Activated naive CD4-positive, alpha-beta T cell (primary cell): ENCODE measurements at places on chromosomes 2 and 18.
A peak's percentile ranks its signal among the peaks of the same experiment; 100 is the strongest.

DNA sequence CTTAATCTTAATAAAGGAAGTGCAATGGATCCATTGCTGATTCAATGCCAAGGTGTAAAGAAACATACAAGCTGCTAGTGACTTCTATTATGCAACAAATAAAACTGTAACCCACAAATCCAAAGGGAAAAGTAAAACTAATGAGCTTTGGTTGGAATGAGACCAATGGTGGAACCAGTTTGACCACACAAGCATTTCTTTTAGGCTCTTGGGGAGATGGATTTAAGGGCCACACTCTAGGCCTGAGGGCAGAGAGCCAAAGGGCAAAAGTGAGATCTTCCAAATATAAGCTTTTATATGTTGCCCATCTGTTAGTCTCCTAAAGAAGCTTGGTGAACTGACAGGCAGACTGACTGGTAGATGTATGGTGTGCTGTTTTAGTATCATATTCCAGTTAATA lies 41.5 kb upstream of the MMADHC start:
- DNase-seq, result no peak

DNA sequence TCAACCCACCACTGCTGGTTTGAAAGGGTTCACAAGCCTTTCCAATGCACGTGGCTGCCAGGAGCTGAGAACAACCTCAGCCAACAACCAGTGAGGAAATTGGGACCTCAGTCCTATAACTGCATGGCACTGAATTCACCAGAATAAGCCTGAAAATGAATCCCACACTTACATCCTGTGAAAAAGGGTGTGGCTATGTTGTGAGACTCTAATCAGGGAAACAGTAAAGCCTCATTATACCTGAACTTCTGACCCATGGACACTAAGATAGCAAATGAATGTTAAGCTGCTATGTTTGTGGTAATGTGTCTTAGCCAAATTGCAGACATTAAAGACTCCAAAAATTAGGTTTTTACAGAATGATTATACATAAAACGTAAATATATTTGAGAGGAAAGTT lies 515.8 kb downstream of the IRS1 start:
- DNase-seq, result no peak

DNA sequence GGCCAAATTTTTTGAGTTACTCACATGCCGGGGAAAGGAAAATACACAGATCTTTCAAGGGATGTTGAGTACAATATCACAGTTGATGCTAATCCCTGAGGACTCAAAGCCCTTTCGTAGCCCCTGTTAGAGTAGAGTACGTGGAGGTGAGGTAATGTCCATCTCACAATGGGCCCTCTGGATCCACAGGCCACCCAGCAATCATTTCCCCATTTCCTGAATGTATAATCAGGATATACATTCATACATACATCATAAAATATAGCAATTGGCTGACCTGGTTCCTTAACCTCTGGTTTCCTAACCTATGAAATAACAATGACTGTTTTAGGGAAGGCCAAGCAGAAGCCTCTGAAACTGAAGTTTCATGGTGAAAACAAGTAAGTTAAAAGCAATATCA lies 10.2 kb upstream of the SP100 start:
- DNase-seq, result no peak

DNA sequence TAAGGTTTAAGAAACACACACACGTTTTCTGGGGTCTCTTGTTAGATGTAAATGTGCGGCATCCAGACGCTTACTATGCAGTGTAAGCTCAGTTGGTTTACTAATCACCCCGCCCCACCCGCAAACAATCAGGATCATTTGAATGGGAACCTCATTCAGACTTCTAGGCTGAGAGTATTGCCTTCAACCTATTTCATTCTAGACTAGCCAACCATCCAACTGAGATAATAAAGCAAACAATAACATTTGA lies 1.3 kb upstream of the FIGN start:
- DNase-seq, result no peak

- no peak for DNase-seq
These were observed 466.1 kb upstream of the HS6ST1 start for GRCh38 chr2:128784626-128785306.

GRCh38 chr18:11009147-11009546 lies 140.2 kb downstream of the PIEZO2 start:
- no peak for DNase-seq

GRCh38 chr2:134146620-134147019 lies 107.3 kb upstream of the MGAT5 start:
- DNase-seq, result no peak

DNA sequence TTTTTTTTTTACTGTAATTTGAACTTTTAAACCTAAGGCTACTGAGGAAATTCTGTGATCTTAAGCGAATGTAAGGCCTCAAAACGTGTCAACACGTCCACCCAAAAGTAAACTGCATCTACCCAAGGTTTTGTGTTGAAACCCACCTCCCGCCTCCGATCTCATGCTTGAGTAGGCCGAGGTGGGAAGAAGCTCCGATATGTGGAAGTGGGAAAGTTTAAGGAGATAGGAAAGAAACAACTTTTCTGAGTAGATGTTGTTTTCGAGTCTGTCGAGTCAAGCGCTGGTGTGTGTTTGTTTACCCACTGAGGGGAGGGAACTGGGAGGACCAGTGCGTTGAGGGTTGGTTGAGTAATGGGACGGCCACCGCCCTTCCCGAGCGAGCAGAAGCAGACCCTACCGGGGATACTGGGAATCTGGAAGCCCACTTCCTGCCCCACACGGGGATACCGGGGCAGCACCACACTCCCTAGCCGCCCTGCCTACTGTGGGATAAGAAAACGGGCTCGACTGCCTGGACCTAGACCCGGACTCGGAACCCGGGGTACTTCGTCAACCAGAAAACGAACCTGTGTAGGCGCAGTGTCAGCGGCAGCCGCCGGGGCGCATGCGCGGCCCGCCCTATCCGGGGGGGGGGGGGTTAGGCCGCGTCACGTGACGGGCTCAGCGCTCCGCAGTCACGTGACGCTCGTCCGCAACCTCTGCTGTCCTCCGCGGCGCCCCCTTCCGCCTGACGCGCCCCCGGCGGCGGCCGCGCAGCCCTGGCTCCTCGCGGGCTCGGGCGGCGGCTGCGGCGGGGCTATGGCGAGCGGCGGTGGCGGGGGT lies at the start of gene RETREG2:
Gene RETREG2, plus strand, starts transcription at position 724 of the 825 bp plus-strand sequence. Its CDS starts 78 bp downstream, at position 802.
- DNase-seq, result peak; percentile 76

DNA sequence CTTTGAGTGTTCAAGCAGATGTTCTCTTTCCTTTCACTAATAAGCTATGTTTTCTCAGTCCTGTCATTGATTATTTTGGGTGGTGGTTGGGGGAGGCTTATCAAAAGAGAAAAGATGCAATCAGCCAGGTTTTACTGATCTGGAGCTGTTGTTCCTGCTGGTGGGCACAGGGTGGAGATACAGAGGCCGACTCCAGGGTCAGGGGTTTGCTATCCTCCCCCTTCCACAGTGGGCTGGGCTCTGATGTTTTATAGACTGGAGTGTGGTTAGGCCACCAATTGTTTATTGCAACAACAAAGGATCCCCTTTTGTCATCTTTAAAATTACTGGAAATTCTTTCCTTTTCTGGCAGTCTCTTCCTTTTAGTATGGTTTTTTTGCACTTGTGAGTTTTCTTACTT lies 120.5 kb downstream of the TANC1 start:
- DNase-seq, result no peak

GRCh38 chr2:241096979-241097378 lies 5.1 kb downstream of the MTERF4 start:
- DNase-seq, result no peak

DNA sequence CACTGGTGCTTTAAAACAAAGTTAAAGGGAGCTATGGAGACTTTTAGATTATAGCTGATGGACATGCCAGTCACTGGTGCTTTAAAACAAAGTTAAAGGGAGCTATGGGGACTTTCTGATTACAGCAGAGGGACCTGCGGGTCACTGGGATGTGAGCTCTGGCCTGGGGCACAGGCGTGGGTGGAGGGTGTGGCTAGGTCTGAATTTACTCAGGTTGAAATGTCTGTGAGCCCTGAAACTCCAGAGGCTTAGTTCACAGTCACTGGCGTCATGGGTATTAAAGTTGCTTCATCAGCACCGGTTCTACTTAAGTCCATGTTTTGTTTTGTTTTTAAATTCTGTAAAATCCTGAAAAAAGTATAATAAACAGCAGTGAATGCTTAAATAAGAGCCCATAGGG lies 49.0 kb upstream of the TMEM18 start:
- no peak for DNase-seq

GRCh38 chr18:27921392-27921791 lies 255.5 kb downstream of the CDH2 start:
- DNase-seq, result no peak

DNA sequence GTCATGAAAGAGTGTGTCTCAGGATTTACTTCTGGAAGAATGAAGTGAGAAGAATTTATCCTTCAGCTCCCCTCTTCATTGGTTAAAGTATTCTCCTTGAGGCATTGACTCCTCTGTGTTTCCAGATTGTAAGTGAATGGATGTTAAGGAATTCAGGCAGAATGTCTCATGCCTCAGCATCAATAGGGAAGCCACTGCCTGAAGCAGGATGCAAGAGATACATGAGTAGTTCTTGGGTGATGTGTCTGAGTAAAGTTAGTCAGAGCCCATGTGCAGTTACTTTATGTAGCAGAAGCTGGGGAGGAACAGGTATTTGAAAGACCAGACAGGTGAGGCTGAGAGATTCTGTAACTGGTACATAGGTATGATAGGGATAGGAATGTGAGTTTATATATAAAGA lies 34.0 kb upstream of the TMEFF2 start:
- DNase-seq, result no peak

- no peak for DNase-seq
These were observed 40.1 kb downstream of the SCN3A start for GRCh38 chr2:165163761-165164160.

DNA sequence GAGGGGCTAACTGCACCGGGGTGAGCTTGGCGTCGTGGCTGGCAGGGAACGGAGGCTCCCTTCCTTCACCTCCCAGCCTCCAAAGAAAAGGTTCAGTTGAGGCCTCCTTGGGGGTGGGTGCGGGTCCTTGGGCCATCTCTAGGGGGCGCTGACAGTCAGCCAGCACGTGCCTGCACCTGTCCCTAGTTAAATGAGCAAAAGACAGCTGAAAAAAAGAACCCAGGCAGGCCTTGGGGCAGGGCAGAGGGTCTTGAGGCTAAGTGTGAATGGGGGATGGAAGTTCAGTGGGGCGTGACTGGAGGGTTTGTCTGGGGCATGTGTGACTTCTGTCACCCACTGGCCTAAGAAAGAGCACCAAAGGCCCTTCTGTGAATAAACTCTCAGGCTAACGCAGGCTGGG lies 56.4 kb downstream of the ZFP36L2 start:
- peak; percentile 54 for DNase-seq

DNA sequence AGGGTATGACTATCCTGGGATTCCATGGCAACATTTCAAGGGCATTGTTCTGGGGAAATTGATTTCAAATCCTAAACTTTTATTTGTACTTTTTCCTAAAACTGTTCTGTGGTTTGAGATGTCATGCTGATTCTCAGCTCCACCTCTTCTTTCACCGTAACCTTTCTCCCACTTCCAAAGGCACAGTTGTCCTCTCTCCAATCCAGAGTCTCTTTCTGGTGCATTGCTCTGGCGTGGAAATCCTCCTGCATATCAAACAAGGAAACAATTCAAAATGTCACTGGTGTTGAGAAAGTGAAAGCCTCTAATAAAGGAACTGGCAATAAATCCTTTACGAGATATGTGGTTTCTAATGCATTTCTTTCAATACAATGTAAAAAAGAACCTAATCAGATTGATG lies 155.1 kb upstream of the CDH2 start:
- DNase-seq, result no peak

DNA sequence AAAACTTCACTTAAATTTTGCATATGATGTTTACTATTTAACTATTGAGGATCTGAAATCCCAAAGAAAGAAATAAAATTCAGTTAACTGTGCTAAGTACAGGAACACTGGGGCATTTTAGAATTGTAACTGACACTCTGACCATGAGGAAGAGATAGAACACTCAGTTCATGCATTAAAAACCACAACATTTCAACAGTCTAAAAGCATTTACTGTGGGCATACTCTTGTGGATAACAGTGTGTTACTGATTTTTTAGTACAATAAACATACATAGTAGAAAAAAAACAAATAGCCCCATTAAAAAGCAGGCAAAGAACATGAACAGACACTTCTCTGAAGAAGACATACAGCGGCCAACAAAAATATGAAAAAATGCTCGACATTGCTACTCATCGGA lies 1122.7 kb upstream of the PIK3C3 start:
- DNase-seq, result no peak

DNA sequence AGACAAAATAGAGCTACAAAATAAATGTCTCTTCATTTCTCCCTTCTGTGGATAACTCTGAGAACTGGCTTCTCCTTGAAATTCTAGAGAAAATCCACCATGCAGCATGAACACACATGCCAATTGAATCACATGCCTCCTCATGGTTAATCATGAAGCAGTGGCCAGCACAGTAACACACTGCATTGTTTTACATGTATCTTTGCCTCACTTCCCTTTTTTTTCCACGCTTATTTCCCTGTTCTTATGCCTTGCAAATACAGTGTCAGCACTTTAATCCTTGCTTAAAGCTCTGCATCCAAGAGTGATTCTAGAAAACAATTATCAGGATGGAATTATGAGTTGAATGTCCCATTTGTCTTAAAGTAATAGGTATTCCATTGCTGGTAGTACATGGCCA lies 50.3 kb upstream of the ZBTB7C start:
- DNase-seq, result no peak

DNA sequence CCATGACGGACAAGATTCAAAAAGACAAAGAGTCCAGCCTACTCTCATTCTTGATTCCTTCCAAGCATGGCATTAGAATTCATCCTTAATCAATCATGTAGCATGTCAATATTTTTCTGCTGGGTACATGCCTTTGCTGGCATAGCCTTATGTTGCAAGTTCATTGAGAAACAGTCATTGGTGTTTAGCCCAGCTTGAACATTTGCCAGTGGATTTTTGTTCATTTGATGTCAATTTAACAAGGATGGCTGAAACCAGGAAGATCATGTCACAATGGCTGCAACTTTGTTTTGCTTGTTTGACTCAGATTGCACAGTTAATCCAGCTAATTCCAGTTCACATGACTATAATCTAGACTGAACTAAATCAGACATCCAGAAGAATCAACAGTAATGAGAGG lies 1132.2 kb downstream of the LRP1B start:
- DNase-seq, result no peak

DNA sequence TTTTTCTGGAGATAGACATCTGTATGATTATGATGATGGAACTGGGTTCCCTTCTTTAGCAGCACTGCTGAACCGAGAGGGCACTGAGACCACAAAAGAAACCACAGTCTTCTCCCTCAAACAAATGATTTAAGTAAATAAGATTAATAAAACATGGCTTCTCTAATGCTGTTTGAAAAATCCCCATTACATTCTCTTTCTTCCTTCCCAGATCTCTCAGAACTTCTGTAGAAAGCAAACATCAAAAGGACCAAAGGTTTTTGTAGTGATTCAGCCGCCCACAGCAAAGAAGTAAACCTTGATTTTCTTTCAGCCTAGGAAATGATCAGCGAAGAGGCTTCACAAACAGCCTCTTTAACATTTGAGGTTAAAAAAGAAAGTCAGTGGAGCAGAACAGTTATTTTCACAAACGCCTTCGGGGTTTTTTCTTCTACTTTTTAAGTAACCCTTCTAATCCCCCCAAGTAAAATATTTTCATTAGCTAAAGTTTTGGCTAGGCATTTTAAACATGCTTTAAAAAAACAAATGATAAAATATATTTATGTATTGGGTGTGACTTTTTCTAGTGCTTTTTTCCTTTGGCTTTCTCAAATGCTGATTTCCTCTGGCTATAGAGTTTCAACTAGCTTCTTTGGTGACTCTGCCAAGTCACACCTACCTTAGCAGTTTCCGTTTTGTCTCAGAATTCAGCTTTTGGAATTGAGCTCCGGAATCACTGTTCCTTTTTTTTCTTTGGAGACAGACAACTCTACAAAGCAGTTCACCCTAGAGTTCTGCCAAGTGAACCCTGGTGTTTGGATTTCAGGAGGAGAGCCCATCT lies 89.6 kb downstream of the UPP2 start:
- no peak for DNase-seq
